Liver (tissue), 10 donors: ENCODE measurements at places on chromosomes 3 and 15.

DNA sequence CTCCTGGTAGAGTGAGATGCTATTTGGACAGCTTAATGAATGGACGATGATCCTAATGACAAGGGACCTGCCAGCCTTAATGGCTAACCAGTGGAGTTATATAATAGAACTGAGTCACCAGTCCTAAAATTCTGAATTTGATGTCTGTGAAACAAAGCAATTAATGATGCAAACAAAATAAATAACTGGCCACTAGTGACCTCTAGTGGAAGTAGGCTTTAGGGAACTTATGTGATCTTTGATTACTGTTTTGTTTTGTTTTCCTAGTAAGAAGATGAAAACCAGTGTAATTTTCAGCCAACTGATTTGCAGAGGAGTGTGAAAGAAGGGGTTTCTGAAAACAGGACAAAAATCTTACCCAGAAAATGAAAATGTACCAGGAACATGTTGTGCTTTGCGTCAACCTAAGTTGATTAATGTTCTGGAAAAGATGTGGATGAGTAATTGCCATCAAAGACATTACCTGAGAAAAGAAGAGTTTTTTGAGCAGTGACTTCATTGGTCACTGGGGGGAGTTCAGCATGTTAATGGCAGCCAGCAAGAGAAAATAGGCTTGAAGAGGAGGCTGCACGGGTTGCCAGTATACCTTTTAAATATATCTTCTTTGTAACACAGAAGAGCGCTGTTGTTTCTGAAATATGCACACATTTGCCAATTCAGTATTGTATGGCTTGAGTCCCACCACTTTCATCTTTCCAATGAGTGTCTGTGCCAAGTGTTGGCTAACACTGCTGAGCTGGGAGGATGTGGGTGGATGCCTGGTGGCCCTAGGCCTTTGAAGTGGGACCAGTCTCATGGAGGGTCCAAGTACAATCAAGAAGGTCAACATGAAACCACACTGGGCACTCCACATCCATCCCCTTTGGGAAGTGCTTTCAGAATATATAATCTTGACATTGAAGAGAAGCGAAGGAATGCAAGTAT is 9.3 kb downstream of the VEPH1 start:
- DNase-seq: no peak

GRCh38 chr3:87006844-87007439 is 16.0 kb upstream of the VGLL3 start:
- DNase-seq: no peak

DNA sequence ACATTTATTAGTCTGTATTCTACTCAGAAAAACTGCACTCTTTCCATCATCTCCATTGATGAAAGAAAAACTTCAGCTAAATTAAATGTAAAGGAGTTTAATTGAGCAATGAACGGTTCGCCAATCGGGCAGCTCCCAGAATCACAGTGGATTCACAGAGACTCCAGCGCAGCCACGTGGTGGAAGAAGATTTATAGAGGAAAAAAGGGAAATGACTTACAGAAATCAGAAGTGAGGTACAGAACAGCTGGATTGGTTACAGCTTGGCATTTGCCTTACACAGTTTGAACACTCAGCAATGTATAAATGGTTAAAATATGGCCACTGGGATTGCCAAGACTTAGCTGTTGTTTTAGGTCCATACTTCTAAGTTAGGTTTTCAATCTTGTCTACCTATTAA is 2.8 kb upstream of the SUCLG2 start:
- DNase-seq: no peak

DNA sequence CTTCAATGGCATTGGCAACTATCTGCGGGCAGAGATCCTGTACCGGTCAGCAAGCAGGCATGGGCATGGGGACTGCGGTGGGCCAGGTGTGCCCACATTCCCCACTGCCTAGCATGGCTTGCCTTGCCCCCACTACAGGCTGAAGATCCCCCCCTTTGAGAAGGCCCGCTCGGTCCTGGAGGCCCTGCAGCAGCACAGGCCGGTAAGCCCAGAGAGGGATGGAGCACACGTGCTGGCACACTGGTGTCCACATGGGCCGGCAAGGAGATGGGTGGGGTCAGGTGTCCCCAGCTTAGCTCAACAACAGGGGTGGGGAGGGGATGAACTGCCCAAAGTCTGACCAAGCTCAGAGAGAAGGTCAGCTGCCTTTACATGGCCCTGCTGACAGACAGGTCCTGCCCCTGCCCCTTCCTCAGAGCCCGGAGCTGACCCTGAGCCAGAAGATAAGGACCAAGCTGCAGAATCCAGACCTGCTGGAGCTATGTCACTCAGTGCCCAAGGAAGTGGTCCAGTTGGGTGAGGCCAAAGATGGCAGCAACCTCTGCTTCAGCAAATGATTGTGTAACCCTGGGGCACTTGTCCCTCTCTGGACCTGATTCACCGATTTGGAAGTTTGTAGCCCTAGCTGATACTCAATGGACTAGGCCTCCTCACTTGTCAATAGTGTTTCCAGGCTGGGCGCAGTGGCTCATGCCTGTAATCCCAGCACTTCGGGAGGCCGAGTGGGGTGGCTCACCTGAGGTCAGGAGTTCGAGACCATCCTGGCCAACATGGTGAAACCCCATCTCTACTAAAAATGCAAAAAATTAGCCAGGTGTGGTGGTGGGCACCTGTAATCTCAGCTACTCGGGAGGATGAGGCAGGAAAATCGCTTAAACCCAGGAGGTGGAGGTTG is 5.6 kb downstream of the NEIL1 start:
- DNase-seq: no peak

DNA sequence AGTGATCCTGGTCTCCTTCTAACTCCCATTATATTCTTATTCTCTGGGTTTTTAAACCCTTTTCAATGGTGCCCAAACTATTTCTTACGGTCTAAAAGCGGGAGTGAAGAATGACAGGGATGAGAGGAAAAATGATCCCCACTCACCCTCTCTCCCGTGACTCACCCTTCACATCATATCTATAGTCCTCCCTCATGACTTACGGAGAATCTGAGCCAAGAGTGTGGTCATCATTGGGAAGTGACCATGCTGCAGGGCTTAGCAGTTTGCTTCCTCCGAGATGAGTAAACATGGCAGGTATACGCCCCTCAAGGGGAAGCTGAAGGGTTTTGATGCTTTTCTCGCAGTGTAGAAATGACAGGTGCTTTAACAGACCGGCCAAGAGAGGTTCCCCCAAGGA is 274.0 kb downstream of the RYR3 start:
- no peak for DNase-seq

GRCh38 chr3:42353631-42354030 is 56.8 kb downstream of the LYZL4 start:
- DNase-seq: no peak

DNA sequence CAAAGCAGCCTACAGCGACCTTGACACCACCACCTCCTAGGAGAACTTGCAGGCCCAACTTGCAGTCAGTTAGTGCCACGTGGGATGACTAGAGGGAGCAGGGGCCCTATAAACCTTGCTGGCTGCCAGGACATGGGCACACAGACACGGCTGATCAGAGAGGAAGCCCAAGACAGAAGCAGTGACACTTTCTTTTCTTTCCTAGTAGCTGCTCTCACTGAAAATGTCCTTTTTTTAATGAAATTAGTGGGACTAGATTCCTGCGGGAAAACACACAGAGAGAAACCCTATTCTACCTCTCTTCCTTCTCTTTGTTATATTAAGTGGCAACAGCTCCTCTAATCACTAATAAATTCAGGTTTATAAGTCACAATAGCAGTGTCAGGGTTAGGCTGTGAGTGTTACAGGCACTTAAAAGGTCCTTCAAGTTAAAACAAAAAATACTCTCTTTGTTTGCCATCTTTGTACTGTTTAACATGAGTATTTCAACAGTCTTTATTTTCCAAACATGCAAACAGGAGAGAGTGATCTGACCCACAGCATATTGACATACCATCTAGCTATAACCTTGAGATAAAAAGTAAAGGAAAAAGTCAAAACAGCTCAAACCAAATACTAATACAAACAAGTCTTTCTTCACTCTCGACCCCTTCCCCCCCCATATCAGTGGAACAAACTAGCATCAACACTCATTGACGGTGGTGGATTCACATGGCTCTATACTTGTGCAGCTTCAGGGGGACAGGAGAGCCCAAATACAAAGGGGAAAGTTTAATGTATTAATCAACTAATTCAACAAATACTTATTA is 2.1 kb upstream of the TMEM212 start:
- DNase-seq: no peak

GRCh38 chr3:19348941-19349564 is 200.7 kb downstream of the KCNH8 start:
- no peak for DNase-seq

DNA sequence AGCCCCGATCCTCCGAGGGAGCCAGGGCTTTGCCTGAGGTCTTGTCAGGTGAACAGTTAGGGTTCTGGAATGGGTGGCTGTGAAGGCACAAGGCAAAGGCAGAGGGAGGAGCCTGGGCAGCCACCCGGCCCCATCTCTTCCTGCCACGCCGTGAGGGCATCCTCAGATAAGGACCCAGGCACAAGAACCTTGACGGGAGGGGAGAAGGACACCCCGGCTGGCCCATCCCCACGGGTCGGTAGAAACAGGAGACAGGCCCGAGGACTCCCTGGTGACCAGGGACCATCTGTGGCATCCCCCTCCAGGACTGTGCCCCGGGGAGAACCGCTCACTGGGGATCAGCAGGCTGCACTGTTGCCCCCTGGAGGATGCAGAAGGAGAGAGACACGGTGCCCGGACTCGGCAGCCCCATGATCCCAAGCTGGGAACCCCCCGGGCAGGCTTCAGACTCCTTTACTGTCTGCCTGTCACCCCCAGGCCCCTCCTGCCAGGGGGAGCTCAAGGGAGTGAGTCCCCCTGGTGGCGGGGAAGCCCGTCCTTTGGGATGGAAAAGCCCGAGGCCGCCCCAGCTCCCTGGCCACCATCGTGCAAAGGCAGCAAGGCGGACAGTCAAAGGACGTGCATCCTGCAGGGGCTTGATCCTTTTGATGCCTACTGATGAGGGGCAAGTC is 12.3 kb upstream of the PCSK6 start:
- peak; percentile 74 for DNase-seq

GRCh38 chr3:136380530-136380929 is 130.4 kb downstream of the PCCB start:
- no peak for DNase-seq

- DNase-seq: no peak
These were observed 430.0 kb downstream of the SHQ1 start for GRCh38 chr3:72418244-72418643.

DNA sequence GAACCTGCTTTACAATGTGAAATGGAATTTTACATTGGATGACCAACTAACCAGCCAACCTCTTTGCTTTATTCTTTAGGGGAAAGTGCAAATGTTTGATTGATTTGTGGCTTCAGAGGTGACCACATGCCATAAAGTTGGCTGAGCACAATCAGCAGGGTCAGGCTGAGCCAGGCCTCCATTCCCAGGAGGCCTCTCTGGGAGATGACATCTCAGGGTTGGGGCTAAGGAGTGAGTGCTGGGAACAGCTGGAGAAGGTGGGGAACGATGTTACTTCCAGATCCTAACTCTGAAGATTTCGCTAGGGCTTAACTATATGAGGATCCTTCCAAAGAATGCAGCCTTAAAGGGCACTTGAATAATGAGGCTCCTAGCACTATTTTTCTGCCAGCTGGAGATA is 131.7 kb downstream of the ATP10A start:
- DNase-seq: no peak

GRCh38 chr3:49616491-49616941 is 57.6 kb upstream of the APEH start:
- DNase-seq: no peak

DNA sequence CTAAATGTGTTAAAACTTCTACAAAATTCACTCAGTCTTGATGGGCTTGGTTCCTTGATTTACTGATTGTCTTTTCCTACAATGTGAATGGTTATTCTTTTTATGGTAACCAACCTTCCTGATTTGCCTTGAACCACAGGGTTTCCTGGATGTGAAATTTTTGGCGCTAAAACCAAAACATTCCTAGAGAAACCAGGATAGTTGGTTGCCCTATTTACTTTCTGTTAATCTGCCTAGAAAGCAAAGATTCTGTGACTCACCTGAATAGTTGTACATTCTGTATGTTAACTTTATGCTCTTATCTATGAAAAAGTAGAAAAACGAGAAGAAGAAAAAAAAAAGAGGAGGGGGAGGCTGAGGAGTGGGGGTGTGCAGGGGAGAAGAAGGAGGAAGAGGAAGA is 23.2 kb upstream of the RBP2 start:
- no peak for DNase-seq

- DNase-seq: no peak
These were observed 174.7 kb downstream of the IGF1R start for GRCh38 chr15:98823012-98823458.
